ENCODE measurements at places on chromosomes 5 and 9.

GRCh38 chr9:124725068-124725452, 46.1 kb downstream of the NR6A1 start:
- no peak for DNase-seq

DNA sequence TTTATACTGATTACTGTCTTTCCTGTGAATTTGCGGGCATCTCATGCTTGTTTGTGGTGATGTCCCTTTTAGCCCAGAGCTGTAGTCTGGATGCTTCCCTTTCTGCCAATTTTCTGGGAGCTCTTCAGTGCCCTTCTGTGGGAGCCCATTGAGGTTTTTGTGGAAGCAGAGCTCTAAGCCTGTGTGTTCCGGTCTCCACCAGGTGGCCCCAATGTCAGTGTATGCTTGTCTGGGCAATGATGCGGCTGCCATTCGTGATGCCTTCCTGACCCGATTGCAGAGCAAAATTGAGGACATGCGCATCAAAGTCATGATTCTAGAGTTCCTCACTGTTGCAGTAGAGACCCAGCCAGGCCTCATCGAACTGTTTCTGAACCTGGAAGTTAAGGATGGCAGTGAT, 35.1 kb downstream of the SH3GLB2 start:
- DNase-seq: no peak

GRCh38 chr5:50856401-50857119, 190.1 kb downstream of the PARP8 start:
- DNase-seq: no peak

DNA sequence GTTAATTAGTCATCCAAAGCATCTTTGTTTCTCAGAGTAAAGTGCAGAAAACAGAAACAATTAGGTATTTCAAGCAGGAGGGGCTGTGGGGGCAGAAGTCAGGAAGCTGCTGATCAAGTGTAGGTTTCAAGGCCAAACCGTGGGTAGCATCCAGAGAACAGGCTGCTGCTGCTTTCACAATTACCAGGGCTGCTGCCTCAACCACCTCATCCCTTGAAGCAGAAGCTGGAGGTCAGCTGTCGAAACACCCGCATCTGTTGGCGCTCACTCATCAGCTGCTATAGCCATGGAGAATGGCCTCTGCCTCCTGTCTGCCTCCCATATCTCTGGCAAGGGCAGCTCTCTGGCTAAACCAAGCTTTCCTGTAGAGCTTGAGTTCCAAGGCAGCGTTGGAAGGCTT, 122.9 kb upstream of the OSMR start:
- no peak for DNase-seq

DNA sequence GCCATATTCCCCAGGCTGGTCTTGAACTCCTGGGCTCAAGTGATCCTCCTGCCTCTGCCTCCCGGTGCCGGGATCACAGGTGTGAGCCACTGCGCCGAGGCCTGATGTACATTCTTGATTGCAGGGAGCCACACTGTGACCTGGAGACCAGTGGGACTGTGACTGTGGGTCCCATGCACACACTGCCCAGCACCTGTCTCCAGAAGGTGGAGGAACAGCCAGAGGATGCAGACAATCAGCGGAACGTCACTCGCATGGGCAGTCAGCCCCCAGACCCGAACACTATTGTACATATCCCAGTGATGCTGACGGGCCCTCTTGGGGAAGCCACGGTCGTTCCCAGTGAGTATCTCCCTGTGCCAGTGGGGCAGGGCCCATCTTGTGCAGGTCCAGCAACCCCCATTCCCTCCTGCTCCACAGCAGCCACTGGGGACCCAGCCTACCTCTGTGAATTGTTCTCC, 147.3 kb downstream of the CACNA1B start:
- no peak for DNase-seq

DNA sequence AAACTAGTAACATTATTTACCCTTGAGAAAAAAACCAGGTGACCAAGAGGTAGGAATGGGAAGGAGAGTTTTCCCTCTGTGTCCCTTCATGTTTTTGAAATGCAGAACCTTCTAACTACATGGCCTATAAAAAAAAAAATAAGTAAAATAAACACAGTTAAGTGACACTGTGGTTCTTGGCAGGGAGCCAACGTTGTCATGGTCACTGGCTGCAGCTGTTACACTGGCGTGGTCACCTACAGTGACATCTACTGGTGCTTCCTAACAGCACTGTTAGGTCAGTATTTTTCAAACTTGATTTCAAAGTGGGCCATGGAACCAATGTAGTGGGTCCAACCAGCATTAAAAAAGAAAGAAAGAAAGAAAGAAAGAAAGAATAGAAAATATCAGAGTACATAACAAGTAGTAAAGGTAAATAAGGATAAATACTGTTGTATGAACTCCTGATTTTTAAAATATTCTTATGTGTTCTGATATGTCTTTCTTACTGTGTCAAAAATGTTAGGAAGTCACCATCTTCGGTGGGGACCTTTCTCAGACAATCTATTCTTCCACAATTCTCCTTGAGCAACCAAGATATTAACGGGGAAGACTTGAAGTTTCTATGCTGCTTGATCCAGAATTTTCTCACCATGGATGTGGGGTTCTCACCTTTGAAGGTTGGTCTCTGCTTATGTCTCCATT, 59.1 kb upstream of the PJA2 start:
- peak; percentile 64 for DNase-seq

DNA sequence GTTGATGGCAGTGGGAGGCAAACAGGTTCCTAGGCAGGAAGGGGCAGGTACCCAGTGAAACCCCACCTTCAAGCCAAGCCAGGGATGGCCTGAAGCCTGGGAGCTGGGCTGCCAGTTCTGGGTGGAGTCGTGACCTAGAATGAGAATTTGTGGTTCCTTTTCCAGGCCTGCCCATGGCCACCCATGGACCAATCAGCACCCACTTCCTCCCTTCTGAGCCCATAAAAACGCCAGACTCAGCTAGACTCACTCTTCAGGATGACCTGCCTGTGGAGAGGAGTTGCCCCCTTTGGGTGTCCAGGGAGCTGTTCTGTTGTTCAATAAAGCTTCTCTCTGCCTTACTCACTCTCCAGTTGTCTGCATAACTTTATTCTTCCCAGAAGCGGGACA, 144.0 kb upstream of the MRPS30 start:
- no peak for DNase-seq

DNA sequence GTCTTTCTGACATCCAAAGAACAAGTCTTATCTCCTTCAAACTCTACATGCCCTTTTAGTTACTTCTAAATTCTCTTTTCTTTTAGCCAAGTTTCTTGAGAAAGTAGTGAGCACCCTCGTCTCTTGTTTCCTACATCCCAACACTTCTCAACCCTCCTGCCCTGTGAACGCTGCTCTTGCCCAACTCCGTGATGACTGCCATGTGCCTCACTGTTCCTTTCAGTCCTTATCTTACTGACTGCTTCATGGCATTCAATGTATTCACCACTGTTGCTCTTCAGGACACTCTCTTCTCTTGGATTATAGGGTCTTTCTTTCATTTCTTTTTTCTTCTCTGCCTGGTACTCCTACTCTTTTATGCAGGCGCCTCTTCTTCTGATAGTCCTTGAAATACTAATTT, 14.8 kb downstream of the C9 start:
- DNase-seq: no peak

DNA sequence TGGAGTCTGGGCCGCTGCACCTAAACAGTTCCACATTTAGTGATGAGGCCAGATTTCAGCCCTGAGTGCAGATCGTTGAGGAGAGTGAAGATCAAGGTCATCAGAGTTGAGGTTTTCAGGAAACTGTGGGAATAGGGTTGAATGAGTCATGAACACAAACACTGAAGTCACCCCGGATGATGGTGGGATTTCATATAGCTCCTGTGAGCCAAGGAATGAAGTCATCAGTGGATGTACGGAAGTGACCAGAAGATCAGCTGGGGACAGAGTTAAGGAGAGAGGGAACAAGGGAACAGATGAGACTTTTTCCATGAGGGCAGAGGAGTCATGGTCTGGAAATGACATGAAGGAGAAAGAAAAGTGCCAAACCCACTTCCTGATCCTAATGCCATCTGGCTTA, 36.5 kb downstream of the PALM2AKAP2 start:
- no peak for DNase-seq

GRCh38 chr5:56499491-56499890, 266.4 kb upstream of the ANKRD55 start:
- no peak for DNase-seq
